ENCODE measurements at places on chromosomes 2 and 18.

- DNase-seq = no peak
Measured at GRCh38 chr2:201244829-201245228, 15.5 kb upstream of the CASP8 start.

- no peak for DNase-seq
Measured at GRCh38 chr2:102843764-102844443, 82.1 kb downstream of the TMEM182 start.

GRCh38 chr2:144747571-144747970, 227.7 kb upstream of the ZEB2 start:
- DNase-seq = no peak

DNA sequence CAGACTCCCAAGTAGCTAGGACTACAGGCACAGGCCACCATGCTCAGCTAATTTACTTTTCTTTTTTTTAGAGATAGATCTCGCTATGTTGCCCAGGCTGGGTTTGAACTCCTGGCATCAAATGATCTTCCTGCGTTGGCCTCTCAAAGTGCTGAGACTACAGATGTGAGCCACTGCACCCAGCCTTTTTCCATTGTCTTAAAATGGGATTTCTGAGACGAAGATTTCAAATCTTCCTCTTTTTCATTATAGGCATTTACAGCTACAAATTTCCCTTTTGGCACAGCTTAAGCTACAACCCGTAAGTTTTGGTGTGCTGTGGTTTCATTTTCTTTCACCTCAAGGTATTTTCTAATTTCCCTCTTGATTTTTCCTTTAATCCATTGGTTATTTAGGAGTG, 8.6 kb downstream of the GNLY start:
- DNase-seq = no peak

- no peak for DNase-seq
Measured at GRCh38 chr2:48781366-48781765, 25.8 kb upstream of the LHCGR start.

GRCh38 chr2:85400541-85401463, 9.4 kb downstream of the CAPG start:
- no peak for DNase-seq

DNA sequence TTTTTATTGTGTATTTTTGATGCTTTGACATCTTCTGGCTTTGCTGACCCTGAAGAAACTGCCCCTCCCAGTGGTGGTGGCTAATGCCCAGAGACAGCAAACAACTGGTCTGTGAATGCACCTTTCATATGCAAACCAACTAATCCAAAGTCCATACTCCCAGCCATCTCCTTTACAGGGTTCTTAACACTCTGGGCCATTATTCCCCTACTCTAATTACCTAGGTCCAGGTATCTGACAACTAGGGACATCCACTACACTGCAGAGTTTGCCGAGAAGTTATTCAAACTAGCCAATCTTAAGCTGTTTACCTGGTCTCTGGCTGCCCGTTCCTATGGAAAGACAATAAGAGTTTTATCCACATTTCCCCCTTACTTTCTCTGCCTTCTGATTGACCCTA, 73.6 kb downstream of the FSHR start:
- no peak for DNase-seq

DNA sequence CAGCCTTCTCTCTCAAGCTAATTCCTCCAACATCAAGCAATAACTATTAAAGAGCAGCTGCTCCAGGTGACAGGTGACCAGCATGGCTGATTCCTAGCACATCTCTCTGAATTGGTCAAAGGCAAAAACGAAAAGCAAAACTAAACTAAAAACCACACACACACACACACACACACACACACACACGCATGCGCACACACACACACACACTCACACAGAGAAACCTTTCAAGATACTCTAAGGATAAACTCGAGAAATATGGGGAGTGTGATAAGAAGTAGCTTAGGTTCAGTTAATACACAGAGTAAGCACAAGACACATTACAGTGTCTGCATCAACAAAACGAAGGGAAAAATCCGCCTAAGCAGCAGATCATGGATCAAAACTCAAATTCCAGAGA, 74.5 kb upstream of the FZD7 start:
- no peak for DNase-seq

GRCh38 chr2:176582990-176583481, 313.8 kb downstream of the MTX2 start:
- DNase-seq = peak; percentile 44

GRCh38 chr2:199196686-199197085, 261.1 kb downstream of the SATB2 start:
- no peak for DNase-seq

- DNase-seq = no peak
Measured at GRCh38 chr2:42296226-42296625, 64.8 kb downstream of the COX7A2L start.

GRCh38 chr18:10100196-10100595, 186.4 kb downstream of the VAPA start:
- DNase-seq = no peak

DNA sequence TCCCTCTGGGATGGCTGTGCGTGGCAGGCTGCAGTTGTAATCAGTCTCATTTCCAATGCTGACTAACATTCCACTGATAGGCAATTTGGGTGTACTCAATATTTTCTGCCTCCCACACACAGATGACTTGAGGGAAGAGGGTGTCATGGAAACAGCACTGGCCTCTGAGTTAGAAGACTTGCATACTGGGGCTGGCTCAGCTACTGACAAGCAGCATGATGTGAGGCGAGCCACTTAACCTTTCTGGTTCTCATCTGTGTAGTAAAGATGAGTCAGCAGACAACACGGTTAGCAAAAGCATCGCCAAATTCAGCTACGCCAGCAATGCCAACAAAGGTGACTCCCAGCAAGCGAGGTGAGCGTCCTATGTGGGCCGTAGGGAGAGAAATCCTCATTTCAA, 73.5 kb downstream of the COLEC12 start:
- DNase-seq = peak; percentile 63

DNA sequence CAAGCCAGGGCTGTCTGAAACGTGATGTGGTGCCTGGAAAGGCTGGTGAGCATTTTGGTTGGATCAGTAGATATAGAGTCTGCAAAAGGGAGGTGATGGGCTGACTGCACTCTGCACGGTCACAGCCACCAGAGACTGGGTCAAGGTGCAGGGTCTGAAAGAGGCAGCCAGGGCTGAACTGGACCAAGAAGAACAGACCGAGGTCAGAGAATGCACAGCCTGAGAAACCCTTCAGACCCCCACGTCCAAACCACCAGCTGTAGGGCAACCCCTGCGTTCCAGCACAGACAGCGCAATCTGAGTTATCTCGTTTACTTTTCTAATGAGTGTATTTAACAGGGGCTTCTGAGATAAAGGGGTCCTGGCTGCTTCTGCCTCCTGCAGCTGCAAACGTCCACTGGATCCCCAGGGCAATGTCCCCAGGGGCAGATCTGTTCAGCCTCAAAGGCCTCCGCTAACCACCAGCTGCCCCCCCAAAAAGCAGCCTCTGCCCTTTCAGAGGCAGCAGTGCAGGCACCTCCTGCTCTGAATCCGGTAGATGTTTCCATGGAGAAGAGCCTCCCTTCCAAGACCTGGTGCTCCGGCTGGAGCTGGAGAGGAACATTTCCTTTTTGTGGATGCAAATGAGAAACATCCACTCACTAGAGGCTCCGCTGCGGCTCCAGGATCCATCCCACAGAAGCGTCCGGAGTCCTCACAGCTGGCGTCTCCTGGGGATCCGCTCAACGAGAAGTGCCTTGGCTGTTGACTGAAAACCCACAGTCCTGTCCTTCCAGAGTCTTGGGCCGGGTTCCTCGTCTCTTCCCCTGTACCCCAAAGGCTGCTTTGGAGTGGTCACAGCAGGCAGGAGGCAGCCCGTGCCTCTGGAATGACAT, 970 bp upstream of the KCNG2 start:
- DNase-seq = no peak

DNA sequence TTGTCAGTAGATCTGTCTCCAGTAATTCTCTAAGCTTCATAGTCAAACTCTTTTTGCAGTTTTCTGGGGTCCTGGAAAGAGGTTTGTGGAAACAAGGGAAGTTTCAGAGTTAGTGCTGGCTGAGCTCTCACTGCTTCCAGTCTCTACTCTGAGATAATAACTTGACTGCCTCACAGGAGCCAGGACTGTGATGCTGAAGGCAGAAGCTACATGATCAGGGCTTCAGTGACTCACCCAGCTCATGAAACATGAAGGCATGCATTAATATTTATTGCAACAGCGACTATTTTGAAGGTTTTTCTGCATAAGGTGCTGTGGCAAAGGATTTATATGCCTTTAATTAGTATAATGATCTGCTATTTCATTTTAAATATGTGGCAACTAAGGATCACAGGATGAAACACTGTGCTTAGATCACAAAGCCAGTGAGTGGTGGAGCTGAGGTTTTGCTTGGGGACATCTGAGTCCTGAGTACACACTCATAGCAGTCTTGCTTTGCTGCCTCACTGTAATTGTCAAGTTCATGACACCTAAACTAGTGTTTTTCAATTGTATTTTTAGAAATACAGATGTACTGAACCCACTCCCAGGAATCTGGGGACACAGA, 448.4 kb upstream of the GCFC2 start:
- no peak for DNase-seq

DNA sequence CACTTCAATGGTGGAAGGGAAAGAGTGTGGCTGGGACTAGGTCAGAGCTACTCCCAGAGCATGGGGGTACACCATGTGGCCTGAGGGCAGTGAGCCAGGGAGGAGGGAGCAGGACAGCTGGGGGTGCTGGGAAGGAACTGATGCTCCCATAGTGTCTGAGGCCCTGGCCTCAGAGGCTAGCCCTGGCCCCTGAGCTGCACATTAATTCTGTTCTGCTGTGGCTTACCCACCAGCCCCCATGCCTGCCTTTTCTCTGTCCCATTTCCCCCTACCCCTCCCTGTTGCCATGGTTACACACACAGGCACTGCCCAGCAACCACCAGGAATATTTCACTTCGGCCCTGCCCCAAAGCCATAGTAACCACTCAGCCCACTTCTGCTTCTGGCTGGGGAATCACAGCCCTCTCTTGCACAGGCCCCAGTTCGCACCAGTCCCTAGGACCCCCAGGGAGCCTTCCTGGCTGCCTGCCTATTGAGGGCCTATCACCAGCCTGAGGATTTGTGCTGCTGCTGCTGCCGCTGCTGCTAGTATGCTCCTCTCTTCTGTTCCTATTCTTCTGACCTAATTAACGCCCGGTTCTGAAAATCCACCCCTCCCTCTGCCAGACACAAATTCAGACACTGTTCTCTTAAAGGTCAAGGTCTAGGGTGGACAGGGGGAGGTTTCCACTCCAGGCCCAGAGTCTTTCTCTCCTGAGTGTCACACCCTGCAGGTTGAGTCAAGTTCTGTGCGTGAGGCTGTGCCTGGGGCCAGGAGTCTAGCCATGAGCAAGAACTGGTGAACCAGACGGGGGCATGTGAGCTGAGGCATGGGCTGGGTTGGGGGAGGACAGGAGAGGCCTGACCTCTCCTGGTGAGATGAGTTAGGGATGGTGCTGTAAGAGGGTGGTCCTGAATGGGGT, 87.1 kb upstream of the MCFD2 start:
- DNase-seq = no peak

- no peak for DNase-seq
Measured at GRCh38 chr2:169038338-169038757, 7.2 kb upstream of the ABCB11 start.

DNA sequence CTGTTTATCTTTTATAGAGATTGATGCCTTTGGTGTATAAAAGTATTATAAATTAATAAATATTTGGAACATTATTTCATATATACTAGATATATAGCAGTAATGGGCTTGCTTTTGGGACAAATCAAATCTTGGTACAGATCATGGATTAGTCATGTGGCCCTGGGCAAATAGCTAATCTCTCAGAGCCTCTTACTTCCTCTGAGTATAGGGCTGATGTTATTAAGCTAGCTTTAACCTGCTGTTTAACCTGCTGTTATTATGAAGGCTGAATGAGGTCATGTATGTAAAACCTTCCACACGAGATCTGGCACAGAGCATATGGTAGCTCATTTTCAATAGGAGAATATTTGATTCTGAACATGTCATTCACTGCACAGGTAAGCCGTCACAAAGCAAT, 5.7 kb downstream of the ITGB6 start:
- DNase-seq = no peak

- DNase-seq = no peak
Measured at GRCh38 chr18:60060578-60060977, 160.8 kb downstream of the PMAIP1 start.

- DNase-seq = no peak
Measured at GRCh38 chr2:138452324-138452723, 49.2 kb upstream of the SPOPL start.

DNA sequence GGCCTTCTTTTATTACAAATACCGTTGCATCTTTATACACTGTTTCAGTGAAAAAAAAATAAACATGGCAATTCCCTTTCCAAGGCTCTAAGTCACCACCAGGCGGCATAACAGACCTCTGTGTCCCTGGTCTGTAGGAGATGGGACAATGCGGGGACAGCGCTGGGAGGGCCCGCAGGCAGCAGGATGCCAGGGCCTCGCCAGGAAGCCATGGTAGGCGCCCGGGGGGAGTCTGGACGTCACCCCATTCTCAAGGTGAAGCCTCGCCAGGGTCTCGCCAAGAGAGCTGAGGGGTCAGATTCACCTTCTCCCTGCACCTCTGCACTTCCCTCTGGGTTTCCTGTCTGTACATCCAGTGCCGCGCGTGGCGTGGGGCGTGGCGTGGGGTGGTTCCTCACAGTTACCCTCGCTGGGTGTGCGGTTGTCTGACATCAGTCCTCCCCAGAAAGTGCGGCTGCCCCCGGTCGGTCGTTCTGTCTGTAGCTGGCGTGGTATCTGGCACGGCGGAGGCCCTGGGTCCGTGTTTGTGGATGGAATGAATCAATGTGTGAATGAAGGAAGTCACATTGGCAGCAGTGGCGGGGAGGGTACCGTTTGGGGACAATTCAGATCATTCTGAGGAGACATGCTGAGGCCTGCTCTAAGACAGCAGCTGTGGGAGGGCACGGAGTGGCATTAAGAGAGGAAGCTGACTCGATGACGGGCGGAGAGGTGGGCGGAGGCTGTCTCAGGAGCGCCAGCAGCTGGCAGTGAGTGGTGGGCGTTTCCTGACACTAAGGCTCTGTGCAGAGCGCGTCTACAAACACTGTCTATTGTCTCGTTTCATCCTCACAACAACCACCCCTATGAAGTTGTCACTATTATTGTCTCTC, 46.0 kb downstream of the LRRFIP1 start:
- DNase-seq = no peak

DNA sequence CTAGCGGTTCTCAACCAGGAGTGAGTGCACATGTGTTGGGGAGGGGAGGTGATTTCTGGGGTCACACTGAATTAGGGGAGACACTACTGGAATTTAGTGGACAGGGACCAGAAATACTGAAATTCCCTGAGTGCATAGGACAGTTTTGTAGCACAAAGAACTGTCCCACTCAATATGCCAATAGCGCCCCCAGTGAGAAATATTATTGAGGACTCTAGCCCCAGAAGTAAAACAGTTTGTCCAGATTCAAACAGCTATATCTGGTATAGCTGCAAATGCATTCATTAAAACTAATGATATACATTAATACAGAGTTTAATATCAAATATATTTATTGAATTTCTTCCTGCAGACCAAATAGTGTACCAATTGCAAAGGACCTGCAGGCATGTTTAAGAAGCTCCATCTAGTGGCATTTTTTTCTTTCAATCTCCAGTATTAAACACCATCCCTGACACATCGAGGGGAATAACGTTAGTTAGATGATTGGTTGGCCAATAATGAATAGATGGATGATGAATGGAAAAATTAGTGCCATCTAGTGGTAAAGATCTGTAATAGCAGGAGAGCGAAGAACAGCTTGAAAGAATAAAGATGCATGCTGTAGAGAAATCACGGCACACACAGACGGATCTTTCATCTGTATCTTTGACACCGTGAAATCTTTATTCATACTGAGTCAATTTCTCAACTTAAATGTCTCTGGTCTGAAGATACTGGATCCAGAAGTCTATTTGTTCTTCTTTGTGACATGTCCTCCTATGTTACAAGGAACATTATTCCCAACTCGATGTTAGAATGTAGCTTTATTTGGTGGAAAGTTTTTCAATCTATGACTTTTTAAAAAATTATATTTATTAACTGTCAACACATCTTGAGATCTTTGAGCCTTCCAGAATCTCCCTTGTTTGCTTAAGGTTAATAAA, 62.5 kb downstream of the DHRS9 start:
- no peak for DNase-seq
